ENCODE measurements at places on chromosomes 5 and 9. TPM values are rescaled to one million over a fixed set of nuclear protein-coding genes. Genes with fewer than 3 reads are reported as not detected.

DNA sequence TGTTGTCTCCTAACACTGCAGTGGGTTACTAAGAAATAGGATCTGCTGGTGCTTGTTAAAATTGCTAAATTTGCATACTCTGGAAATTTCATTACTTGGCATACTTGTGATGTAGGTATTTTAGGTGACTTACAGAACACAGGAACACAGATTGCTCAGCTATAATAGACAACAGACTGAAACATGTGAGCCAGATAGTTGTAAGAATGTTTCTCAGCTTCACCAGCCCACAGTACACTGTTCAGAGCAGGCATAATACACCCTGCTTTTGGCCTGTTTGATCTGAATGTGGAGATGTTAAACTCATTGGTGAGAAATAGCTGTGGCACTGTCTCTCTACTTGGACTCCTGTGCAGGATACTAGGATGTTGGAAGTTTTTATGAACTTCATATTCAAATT is 275.7 kb downstream of the CSNK1G3 start:
- DNase-seq, result no peak

Gene TCF7
- 2.3 TPM for polyA plus RNA-seq

Gene CDH12
- 0.40 TPM for polyA plus RNA-seq

GRCh38 chr5:176769911-176770310 is 40.4 kb upstream of the UNC5A start:
- DNase-seq, result no peak

GRCh38 chr5:42403236-42403635 is 20.0 kb upstream of the GHR start:
- no peak for DNase-seq

GRCh38 chr9:120221844-120222243 is 358.1 kb downstream of the CDK5RAP2 start:
- DNase-seq, result no peak

Gene BBLN
- polyA plus RNA-seq, result 34.3 TPM

- peak; percentile 37 for DNase-seq
Measured at GRCh38 chr5:111968459-111968858, 211.5 kb upstream of the NREP start.
